Activated CD8-positive, alpha-beta memory T cell treated with anti-CD3 and anti-CD28 coated beads for 1 hour (primary cell): ENCODE measurements at places on chromosomes 4 and X.

- DNase-seq, result no peak
Observed at GRCh38 chr4:165834116-165834515, 38.9 kb upstream of the TLL1 start.

- no peak for DNase-seq
Observed at GRCh38 chr4:89295415-89295927, 12.1 kb downstream of the GPRIN3 start.

- no peak for DNase-seq
Observed at GRCh38 chr4:109359040-109359646, 56.7 kb upstream of the COL25A1 start.

GRCh38 chrX:53732797-53733196, 46.3 kb upstream of the HUWE1 start:
- DNase-seq, result no peak

DNA sequence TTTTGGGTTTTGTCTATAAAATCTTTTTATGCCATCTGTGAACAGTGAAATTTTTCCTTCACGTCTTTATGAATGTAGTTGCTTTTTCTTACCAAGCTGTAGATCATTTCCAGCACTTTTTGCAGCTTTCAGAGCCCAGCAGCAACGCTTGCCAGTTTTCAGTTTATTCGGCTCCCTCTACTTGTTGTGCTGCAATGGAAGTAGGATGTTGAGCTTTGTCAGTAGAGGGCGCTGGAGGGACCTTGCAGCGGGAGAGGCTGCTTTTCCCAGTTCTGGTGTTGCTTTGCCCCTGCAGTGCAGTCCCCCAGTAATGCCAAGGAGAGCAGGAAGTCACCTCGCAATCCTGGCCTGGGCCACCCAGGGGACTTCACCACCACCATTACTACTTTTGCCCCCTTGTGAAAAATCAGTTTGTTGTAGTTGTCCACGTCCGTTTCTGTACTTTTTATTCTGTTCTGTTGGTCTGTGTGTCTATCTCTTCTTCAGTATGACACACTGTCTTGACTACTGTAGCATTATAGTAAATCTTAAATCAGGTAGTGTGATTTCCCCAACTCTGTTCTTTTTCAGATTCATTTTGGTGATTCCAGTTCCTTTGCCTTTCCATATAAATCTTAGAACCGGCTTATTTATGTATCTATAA, 21.8 kb downstream of the CMC4 start:
- DNase-seq, result no peak

DNA sequence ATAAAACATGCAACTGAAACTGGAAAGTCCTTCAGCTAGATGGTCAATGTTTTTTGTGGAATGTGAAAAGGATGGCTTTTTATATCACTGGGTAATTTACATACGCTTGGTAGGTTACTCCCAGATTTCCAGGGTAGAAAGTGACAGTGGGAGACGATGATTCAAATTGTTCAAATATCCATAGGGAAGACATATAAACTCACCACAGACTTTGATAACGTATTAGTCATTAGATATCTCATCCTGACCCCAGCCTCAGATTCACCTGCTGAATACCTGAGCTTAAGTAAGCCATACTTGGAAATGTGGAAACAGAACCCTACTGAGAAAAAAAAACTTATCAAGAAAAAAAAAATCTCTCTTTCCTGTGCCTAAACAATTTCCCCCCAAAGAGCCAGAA, 169.4 kb downstream of the ZNF674 start:
- no peak for DNase-seq

- DNase-seq, result no peak
Observed at GRCh38 chrX:154804261-154804956, 876 bp downstream of the MPP1 start.

DNA sequence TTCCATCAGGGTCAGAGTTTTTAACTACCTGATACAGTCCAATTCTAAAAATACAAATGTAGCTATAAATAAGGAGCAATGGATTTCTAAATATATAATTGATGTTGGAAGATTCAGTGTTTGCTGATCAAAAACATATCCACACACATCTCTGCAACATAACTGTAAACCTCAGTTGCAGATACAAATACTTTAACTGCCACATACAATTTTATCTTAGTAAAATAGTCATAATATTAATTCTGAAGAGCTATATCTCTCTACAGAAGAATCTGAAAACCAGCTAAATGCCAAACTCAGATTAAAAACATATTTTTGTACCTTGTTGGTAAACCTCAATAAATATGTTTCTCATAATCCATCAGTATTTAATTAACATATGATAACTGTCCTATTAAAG, 674.3 kb upstream of the INTU start:
- DNase-seq, result no peak

DNA sequence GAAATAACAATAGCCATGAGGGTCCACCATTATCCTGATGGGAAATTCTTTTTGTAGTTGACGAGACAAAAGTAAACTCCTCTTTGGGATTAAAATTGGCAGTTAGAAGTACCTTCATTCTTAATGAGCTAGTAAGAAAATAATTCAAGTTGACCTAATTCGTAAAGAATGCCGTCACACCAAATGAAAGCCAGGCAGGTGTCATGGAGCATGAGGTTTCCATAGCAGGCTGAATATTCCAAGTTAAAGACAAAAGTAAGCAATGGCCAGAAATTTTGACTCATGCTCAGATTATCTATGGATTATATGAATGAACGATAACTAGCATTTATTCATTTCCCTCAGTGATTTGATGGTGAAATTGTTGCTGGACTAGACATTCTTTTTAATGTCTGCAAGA, 192.2 kb upstream of the FAT1 start:
- no peak for DNase-seq

DNA sequence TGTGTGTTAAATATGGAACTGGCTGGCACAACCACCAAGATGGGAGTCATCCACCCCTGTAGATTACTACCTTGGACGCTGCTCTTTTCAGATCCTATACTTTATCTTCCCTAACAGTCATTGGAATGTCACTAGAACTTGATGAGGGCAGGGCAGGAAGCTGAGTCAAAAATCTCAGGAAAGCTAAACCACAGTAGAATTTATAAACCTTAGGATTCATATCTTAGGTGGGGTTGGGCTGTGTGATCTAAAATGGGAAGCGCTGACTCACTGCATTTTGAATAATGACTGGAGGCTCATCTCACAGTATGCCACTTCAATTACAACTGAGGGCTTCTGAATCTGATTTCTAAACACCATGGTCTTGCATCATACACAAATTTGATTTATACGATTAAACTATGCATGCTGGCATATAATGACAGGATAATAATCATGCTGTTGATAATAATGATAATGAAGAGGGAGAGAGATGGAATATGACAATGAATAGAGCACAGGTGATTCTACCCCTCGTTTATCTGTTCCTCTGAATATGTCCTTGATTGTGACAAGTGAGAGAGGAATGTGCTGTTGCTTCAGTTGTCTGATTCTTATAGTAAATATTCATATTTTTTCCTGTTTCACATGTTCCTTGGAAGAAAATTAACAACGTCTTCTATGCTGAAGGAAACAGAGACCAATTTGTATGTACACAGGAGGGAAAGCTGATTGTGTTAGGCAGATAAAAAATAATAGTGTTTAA, 270.3 kb upstream of the HS3ST1 start:
- DNase-seq, result no peak

GRCh38 chr4:96145601-96146000, 305.7 kb downstream of the PDHA2 start:
- DNase-seq, result no peak

DNA sequence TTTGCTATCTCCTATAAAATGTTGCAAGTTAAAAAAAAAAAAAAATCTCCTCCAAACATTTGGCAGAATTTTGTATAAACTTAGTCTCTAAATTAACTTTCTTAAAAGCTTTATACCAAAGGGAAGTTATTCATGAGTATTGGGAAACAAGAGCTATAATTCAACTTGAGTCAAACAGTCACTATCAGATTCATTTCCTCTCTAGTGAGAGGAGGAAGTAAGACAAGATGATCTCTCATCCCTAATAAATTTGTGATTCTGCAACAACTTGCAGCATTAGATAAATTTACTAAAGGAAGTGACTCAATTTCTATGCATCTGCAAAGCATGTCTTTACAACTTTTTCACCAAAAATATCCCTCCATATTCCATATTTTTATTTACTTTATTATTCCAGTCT, 135.4 kb upstream of the GNPDA2 start:
- no peak for DNase-seq
